ENCODE measurements at places on chromosomes 1 and 21. TPM values are rescaled to one million over a fixed set of nuclear protein-coding genes. Genes with fewer than 3 reads are reported as not detected.
A peak's percentile ranks its signal among the peaks of the same experiment; 100 is the strongest.

DNA sequence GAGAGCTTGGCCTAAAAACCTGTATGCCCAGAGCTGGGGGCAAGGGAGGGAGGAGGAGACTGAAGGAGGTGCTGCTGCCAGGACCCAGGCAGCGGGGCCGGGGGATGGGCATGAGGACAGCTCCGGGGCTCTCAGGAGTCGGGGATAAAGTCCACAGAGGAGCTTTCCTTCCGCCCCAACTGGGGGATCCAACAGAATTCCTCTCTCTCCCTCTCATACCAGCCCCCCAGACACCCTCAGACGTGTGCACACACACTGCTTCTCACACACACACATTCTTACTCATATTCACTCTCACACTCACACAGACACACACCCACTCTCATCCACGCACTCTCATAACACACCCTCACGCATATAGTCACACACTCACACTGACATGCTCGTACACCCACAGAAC is 39.1 kb downstream of the SYF2 start:
- DNase-seq: no peak
- no peak overlapping the region for H3K27ac ChIP-seq
- H3K36me3 ChIP-seq: no peaks in the 10 kb centered on the region
- no peak overlapping the region for H3K4me3 ChIP-seq

GRCh38 chr1:115076384-115076915 is 12.9 kb downstream of the TSPAN2 start:
- no peak for DNase-seq
- peaks cover 7% of the 10 kb centered on the region for H3K27me3 ChIP-seq
- H3K36me3 ChIP-seq: no peaks in the 10 kb centered on the region
- no peak overlapping the region for H3K27ac ChIP-seq
- no peaks in the 10 kb centered on the region for H3K4me1 ChIP-seq

GRCh38 chr1:186304982-186305949 is 69.8 kb downstream of the TPR start:
- H3K36me3 ChIP-seq: no peaks in the 10 kb centered on the region
- DNase-seq: peak; percentile 79
- no peak overlapping the region for H3K4me3 ChIP-seq
- H3K4me1 ChIP-seq: peaks cover 4% of the 10 kb centered on the region
- no peak overlapping the region for H3K27ac ChIP-seq

DNA sequence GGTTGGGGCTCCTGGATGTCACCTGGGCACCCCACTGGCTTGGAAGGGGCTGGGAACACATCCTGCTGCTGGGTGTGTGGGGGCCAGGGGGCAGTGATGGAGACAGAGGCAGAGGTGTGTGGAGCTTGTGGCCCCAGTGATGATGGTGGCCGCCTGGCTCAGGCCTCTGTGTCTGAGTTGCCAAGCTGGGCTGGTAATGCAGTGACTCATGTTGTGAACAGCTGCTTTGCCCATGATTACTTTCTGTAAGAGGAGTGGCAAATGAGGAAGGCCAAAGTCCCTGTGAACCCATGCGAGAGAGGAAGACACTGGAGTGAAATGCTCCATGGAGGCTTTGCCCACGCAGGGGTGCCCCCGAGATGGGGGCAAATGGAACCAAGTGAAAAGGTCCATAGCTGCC is 86.8 kb downstream of the KCNJ6 start:
- no peak for DNase-seq
- H3K36me3 ChIP-seq: no peaks in the 10 kb centered on the region
- H3K4me3 ChIP-seq: no peak overlapping the region
- H3K27ac ChIP-seq: no peak overlapping the region
- H3K27me3 ChIP-seq: peaks cover 2% of the 10 kb centered on the region

DNA sequence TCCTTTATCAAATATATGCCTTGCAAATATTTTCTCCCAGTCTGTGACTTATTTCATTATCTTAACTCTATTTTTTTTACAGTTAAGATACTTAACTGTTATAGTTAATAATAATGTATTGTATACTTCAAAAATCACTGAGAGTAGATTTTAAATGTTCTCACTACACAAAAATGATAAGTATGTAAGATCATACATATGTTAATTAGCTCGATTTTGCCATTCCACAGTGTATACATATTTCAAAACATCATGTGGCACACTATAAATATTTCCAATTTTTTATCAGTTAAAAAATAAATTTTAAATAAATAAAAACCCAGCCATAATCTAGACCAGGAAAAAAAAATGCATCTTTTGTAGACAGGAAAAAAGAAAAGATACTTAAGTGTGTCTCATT is 27.2 kb downstream of the CTTNBP2NL start:
- no peaks in the 10 kb centered on the region for H3K27me3 ChIP-seq
- H3K4me1 ChIP-seq: peaks cover 3% of the 10 kb centered on the region
- no peak overlapping the region for H3K27ac ChIP-seq

GRCh38 chr1:183110326-183110880 is 75.7 kb upstream of the LAMC2 start:
- H3K27ac ChIP-seq: no peak overlapping the region
- H3K27me3 ChIP-seq: no peaks in the 10 kb centered on the region
- DNase-seq: no peak
- no peaks in the 10 kb centered on the region for H3K4me1 ChIP-seq
- H3K4me3 ChIP-seq: no peak overlapping the region

- H3K27ac ChIP-seq: no peak overlapping the region
- no peak overlapping the region for H3K4me3 ChIP-seq
- H3K36me3 ChIP-seq: no peaks in the 10 kb centered on the region
- H3K4me1 ChIP-seq: no peaks in the 10 kb centered on the region
Observed at GRCh38 chr1:107162745-107163144, 21.9 kb downstream of the NTNG1 start.

DNA sequence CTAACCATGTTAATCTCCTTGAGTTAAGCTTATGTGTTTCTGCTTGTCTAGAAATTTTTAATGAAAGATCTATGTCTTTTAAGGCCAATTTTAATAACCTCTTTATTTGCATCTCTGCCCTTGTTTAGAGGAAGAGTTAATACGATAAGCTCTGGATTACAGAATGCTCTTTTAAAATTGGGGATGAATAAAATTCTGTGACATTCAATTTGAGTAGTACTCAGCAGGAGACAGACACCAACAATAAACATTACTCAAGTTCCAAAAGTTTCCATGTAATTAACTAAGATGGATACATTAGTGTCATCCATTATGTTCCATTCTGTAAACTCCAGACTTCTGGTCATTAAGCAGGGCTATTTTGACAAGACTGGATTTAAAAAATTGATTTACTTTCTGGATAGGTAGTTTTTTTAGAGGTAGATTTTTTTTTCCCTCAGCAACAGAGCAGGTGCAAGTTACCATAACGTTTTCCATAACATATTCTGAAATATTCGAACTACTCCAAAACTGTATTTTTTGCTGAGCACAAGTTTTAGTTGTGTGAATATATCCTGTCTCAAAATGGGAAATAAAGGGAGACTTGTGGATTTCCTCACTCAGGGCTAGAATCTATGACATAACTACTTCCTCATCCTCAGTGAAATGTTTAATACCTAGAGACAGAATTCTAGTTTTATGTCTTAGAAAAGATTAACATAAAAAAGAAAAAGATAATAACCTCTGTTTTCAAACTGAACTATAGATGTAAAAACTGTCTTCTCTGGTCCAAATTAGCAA is 221.7 kb downstream of the NEGR1 start:
- no peaks in the 10 kb centered on the region for H3K36me3 ChIP-seq
- H3K27me3 ChIP-seq: no peaks in the 10 kb centered on the region
- no peak overlapping the region for H3K27ac ChIP-seq
- no peak overlapping the region for H3K4me3 ChIP-seq

HIVEP3 gene
- 4.0 TPM for total RNA-seq

CD160 gene
- total RNA-seq: not detected

Data from endothelial cell of umbilical vein (primary cell).